ENCODE measurements at places on chromosomes 2 and 18.

DNA sequence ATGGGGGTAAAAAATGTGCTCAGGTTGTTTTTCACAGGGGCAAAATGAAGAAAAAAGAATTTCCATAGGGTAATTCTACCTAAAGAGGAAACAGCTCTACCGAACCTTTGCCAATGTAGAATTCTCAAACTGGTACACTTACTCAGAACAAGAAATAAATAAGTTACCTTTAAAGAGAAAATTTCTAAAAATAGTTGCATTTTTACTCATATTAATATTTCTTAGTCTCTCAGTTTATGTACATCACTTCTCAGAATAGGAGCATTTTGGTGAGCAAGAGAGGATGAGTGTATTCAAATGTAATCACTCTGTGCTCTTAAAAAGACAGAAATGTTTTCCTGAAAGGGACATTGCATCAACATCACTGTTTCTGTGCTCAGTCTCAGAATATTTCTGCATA lies 574.7 kb upstream of the SLC8A1 start:
- DNase-seq = no peak

GRCh38 chr2:236787885-236788284 lies 218.3 kb downstream of the ACKR3 start:
- DNase-seq = no peak

DNA sequence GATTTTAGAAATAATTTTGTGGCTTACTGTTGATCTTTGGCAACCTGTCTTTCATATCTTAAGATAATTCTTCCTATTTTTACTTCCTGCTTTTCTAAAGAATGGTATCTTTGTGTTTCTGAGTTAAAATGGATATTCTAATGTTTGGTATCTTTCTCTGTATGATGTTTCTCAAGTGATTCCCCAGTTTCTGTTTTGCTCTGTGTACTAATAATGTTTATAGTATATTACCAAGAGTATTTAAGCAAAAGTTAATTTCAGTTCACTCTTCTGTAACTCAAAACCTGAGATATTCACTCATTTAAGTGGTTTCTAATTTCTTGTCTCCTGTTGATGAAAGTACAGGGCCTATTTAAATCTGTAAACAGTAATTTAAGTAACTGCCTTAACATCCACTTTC lies 58.3 kb downstream of the CCDC150 start:
- DNase-seq = no peak

DNA sequence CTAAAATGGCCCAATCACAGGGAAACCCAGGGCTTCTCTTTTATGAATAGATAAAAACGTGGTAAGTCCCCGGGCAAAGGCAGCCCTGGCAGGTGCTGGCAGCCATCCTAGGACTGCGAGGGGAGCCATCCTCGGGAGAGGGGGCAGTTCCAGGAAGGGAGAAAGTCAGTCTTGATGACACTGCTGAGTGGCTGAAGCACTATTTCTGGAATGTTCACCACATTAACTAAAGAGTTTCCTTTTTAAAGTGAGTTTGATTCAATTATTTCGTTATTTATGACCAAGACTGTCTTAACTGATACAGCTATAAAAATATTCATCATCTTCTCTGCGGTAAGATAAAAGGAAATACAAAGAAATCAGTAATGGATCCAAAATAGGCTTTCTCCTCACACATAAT lies 20.4 kb downstream of the TTR start:
- DNase-seq = peak; percentile 34

DNA sequence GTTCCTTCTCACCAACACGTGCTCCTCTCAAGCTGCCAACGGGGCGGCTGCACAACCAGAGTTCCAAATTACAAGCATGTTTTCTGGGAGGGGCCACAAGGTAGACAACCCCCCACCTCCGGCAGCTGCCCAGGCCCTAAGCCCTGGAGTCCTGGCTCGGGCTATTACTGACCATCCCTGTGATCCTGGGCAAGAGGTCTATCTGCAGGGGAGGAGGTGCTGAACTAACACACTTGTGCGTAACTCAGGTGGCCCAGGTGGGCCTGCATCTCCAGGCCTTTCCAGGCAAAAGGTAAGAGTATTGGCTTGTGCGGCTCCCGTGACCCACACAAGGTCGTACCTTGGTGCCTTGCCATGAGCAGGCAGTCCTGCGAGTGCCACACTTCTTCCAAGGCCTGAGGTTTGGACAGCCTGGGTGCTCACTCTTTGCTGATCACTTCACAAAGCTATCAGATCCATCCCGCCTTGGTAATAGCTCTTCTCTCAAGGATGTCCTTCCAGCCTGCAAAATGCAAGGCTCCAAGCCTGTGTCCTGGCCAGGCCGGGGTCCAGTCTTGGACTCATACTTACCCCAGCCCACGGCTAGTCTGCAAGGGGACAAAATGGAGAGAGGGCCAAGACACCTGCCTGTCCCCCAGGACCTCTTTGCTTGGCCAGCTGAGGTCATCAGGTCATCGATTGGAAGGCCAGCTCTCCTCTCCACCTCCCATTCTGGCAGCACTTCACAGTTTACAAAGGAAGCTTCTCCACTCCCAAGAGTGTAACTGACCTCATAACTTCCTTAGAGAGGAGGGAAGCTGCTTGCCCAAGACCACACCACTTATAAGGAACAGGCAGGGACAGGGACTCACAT lies 33.9 kb downstream of the ADRA2B start:
- no peak for DNase-seq

All from fibroblast of lung (primary cell).